Right renal cortex interstitium (tissue), 3 donors: ENCODE measurements at places on chromosomes 7 and 10. TPM values are rescaled to one million over a fixed set of nuclear protein-coding genes. Genes with fewer than 3 reads are reported as not detected.

SFR1 gene
- polyA plus RNA-seq: 10.9 TPM

TMEM229A gene
- 0.19 TPM for polyA plus RNA-seq

TRIM74 gene
- 0.78 TPM for polyA plus RNA-seq

ABCB4 gene
- 2.2 TPM for polyA plus RNA-seq

- DNase-seq: no peak
These were observed 145.7 kb upstream of the AHR start for GRCh38 chr7:17152721-17153120.

GRCh38 chr7:40516376-40516775 lies 381.6 kb downstream of the SUGCT start:
- no peak for DNase-seq

GRCh38 chr10:125017547-125018298 lies 75.8 kb downstream of the ZRANB1 start:
- DNase-seq: no peak

GRCh38 chr7:85972504-85973141 lies 671.1 kb upstream of the GRM3 start:
- no peak for DNase-seq

DNA sequence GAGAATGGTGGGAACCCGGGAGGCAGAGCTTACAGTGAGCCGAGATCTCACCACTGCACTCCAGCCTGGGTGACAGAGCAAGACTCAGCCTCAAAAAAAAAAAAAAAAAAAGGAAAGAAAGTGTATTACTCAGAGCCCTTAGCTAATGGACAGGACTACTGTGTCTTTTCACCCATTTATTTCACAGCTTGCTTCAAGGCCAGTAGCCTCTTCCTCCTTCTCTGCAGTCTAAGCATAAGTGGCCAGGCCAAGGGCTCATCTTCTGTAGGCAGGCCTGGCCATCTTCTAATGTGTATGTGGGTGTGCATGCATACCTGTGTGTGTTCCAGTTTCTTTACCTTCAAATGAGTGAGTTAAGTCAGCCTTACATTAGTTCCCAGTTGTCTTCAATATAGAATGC lies 94.8 kb upstream of the GDF10 start:
- DNase-seq: no peak

GRCh38 chr7:2114052-2114451 lies 118.7 kb downstream of the MAD1L1 start:
- DNase-seq: no peak
